B cell (primary cell): ENCODE measurements at places on chromosomes 6 and 20.

- DNase-seq: no peak
Observed at GRCh38 chr6:148495029-148495428, 152.4 kb downstream of the SASH1 start.

GRCh38 chr20:60352596-60352995 lies 394.4 kb downstream of the CDH26 start:
- no peak for DNase-seq

GRCh38 chr6:91569071-91569470 lies 982.2 kb upstream of the MAP3K7 start:
- no peak for DNase-seq

GRCh38 chr20:50590348-50590664 lies 80.1 kb downstream of the PTPN1 start:
- DNase-seq: no peak

DNA sequence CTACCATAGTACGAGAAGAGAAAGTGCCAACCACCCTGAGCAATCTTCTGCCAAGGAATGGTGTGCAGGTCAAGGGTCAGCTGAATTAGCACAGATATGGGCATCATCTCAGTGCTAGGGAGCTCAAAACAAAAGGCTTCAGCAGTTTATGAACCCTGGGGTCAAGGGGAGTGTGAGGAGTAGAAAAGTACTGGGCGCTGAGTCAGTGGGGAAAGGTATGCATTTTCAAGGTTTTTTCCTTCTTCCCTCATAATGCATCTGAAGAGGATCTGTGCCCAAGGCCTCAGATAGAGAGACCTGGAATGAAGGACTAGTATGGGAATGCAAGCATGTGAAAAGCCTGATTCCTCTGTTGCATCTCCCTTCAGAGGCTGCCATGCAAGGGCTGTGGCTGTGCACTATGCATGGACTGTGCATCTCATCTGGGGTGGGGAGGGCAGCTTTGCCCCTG lies 81.7 kb downstream of the PERP start:
- DNase-seq: no peak

DNA sequence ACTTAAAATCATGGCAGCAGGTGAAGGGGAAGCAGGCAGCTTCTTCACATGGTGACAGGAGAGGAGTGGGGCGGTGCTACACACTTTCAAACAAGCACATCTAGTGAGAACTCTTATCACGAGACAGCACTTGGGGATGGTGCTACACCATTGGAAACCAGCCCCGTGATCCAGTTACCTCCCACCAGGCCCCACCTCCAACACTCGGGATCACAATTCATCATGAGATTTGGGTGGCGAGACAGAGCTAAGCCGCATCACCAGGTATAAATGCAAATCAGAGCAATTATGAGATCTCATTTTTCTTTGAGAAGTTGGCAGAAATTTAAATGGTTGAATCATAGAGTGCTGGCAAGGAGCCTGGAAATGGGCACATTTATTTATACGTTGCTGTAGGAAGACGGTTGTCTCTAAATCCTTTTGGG lies 31.4 kb downstream of the IGF2R start:
- DNase-seq: no peak

- no peak for DNase-seq
Observed at GRCh38 chr6:121944354-121944753, 455.1 kb upstream of the HSF2 start.

- no peak for DNase-seq
Observed at GRCh38 chr20:58416835-58417234, 27.8 kb downstream of the VAPB start.

- DNase-seq: no peak
Observed at GRCh38 chr6:143707697-143708096, 29.9 kb downstream of the PHACTR2 start.

DNA sequence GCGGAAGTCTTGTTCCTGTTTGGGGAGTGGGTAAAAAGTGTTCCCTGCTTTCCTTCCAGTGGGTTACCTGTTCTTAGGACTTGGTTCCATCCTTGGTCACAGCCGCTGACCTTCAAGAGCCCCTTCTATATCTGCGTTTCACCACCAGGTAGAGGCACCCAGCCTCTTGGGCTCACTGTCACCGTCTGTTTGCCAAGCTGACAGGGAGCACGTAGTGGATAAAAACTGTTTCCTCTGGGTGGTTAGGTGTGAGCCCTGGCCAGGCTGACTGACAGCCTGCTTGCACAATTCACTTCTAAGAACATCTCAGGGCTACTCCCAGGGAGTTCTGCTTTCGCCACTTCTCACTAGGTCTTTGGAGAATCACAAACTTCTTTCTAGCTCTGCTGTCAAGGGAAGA lies 1.8 kb upstream of the JPH2 start:
- DNase-seq: no peak

GRCh38 chr6:135181333-135182070 lies 394 bp downstream of the MYB start:
- DNase-seq: peak; percentile 45

DNA sequence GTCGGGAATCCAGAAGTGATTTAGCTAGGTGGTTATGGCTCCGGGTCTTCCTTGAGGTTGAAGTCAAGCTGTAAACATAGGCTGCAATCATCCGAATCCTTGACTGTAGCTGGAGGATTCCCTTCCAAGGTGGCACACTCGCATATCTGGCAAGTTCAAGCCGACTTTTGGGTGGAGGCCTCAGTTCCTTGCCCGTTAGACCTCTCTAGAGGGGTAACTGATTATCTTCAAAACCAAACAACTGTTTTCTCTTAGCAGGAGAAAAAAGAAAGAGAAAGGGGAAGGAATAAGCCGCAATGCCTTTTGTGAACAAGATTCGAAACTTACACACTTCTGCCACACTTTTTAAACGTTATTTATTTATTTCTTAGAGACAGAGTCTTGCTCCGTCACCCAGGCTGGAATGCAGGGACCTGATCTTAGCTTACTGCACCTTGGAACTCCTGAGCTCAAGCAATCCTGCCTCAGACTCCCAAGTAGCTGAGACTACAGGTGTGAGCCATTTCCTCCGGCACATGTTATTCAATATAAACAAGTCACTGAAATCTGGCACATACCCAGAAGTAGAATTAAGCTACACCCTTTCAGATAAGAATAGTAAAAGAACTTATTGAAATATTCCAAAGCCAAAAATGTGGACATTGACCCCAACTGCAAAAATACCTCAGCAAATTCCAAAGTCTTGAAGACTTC lies 76.3 kb downstream of the HFE start:
- no peak for DNase-seq

DNA sequence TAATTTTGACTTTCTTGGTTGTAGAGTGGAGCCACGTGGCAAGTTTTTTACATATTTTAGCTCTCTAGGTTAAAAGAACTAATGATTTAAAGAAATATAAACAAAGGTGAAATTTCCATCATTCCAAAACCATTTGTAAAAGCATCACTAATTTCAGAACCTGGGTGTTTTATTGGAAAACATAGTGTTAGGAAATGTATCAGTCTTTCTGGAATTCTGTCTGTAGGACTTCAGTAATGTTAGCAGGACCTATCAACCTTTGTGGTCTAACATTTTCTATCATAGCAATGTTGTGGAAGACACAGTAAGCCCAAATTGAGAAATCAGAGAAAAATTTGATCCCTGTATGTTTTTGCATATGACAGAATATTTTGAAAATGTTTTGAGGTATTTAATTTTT lies 28.3 kb downstream of the L3MBTL3 start:
- DNase-seq: no peak

DNA sequence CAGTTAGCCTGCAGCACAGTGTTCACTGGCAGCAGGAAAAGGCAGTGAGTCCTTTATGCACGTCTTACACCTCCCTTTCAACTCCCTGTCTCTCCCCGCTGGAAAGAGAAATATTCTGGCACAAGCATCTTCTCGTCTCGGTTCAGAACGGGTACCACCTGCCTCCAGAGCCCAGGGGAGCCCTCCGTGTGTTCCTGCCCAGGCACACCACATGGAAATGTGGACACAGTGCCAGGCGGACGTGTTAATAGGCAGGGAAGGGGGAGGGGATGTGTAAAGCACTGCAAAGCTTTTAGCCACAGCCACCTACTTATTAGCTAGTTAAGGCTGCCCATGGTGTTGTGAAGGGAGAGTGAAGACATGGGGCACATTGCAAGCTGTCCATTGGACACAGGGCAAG lies 219.7 kb downstream of the FARS2 start:
- DNase-seq: no peak

DNA sequence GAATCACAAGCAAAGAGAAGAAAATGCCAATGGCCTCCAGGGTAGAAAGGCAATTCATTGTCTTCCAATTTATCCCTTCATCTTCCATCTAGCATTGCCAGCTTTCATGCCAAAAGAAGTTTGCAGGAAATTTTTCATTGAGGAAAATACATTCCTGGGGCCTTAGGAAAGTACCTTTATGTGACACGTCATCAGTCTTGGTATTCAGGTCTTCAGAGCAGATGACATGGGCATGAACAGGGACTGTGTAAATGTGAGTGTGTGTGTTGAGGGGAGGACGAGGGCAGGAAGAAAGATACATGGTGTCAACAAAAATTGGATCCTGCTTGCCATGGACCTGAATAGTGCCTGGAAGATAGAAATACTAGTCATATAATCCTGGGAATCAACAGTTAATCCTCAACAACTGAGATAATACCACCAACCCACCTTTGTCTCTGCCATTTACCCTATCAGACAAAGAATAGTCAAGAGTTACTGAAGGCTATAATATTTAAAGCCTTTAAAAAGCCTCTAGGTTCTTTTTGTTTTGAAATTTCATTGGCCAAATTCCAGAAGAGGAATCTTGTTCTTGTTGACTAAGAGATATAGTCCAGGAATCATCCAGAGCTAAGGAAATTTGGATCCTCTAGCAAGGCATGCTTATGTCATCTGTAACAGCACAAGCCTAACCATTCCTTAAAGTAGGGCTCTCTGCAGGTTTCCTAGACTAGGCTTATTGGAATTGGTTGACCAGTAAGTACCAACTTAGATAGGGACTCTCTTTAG lies 405.8 kb upstream of the SASH1 start:
- no peak for DNase-seq

- no peak for DNase-seq
Observed at GRCh38 chr20:9130521-9130920, 61.6 kb downstream of the PLCB4 start.

DNA sequence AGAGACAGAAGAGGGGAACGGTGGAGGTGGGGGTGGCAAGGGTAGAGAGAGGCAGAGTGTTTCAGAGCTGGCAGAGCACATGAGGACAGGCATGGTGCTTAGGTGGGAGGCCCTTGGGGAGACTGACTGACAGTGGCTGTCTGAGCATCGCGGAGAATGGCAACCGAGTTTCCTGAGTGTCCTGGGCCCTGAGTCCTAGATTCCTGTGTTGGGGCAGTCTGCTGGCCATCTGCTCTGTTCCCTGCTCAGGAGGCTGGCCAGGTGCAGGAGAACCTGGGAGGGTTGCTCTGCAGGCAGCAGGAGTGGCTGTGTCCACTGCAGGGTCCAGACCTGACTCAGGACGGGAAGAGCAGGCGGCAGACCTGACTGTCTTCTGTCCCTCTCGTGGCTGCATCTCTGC lies 248.9 kb downstream of the LRFN2 start:
- no peak for DNase-seq

DNA sequence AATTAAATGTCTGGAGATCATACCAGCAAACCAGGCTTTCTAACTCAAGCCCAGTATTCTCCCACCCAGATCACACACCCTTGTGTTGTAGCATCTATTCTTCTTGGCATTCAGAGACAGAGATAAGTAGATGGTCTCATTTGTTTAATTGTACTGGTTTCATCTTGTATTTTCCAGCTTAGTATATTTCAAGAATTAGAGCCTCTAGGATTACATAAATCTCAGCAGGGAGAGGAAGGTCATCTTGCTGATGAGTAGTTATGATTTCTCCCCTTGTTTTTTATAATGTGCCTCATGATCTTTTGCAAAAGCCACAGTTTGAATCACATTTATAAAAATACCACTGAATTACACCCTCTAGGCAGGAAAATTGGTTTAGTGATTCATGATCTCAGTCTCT lies 106.6 kb upstream of the NRSN1 start:
- DNase-seq: no peak

- no peak for DNase-seq
Observed at GRCh38 chr6:163338671-163339405, 75.7 kb upstream of the QKI start.

DNA sequence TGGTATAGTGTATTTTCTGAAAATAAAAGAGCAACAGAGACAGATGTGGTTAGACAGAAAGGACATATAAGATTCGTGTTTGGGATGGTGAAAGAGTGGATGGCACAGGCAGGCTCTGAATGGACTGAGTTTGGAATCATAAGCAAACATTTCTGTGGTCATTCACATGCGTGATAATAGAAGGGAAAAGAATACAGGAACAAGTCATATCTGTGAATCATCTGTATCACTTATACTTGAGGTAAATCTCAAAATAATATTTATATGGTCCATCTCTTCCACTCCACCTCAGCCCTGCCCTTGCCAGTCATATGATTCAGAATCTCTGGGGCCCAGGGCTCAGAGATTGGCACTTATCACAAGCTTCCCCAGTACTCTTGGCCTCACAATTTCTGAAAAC lies 535.1 kb downstream of the BCKDHB start:
- no peak for DNase-seq

DNA sequence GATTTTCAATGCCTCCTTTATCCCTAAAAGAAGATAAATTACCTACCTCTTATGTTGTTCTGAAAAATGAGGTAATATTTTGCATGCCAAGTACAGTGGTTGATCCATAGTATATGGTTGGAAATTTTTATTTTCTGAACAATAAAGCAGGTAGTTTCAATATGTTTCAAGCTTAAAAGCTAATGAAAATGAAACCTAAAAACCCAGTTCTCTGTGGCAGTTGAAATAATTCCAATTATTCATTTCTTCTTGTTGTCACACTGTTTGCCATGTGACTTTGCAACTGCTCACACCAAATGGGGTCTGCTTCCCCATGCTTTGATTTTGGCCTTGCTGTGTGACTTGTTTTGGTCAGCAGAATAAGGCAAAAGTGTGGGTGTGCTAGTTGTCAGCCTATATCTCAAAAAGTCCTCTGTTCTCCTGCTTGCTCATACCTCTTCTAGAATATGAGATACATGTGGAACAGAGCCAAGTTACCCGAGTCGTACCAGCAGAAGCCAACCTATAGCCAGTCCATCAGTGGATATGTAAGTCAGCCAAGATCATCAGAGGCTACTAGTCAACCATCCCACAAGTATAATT lies 197.2 kb upstream of the THEMIS start:
- DNase-seq: no peak

DNA sequence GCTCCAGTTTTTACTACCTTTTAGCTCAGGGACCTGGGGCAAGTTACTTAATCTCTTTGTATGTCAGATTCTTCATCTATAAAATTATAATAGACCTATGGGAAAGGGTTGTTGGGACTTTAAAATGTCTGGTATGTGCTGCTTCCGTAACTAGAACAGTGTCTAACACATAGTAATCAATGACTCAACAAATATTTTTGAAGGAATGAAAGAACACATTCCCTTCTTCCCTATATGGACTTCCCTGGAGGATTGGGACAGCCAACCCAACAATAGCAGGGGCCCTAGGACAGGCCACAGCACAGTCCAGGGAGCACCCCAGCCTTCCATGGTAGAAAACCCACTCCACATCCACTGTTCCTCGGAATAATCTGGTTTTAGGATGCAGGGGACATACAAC lies 50.7 kb upstream of the TPD52L1 start:
- no peak for DNase-seq

DNA sequence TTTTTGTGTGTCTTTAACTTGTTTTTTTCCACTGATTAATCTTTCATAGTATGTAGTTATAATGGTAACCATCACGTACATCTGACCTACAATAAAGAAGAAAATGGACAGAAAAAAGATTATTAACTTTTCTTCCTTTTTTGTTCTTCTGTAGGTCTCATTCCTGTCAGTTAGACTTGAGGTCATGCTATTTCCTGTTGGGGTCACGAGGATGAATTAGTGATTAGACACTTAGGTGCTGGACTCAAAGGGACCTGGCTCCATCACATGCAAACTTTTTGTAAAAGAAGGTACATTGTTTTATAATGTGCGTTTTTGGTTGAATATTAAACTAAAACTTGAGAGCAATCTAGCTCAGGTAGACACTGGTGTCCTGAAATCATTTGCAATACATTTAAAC lies 14.8 kb downstream of the MARCKS start:
- DNase-seq: no peak
